Renal cortex interstitium (tissue), 15 donors: ENCODE measurements at places on chromosomes 2 and 18. TPM values are rescaled to one million over a fixed set of nuclear protein-coding genes. Genes with fewer than 3 reads are reported as not detected.

Gene MAP3K19
- polyA plus RNA-seq, result 0.32 TPM

Gene RAPH1
- 16.8 TPM for polyA plus RNA-seq

Gene SMYD1
- polyA plus RNA-seq, result 0.14 TPM

Gene IL1R2
- polyA plus RNA-seq, result 0.36 TPM

Gene LIMS3
- polyA plus RNA-seq, result 6.6 TPM

Gene TCF23
- 0.51 TPM for polyA plus RNA-seq

Gene DUSP19
- 6.5 TPM for polyA plus RNA-seq

Gene SLC23A3
- polyA plus RNA-seq, result 35.0 TPM

Gene NEU4
- polyA plus RNA-seq, result 2.2 TPM

Gene MAP2
- 36.6 TPM for polyA plus RNA-seq

Gene SPP2
- polyA plus RNA-seq, result not detected

Gene ASAP2
- polyA plus RNA-seq, result 57.7 TPM

Gene RAB6C
- 0.82 TPM for polyA plus RNA-seq

Gene HOXD8
- 181 TPM for polyA plus RNA-seq

Gene TXNL4A
- polyA plus RNA-seq, result 98.3 TPM

Gene VWA3B
- polyA plus RNA-seq, result 1.1 TPM

Gene GPR55
- 0.22 TPM for polyA plus RNA-seq

Gene EFHD1
- 66.4 TPM for polyA plus RNA-seq

Gene DPYSL5
- 8.6 TPM for polyA plus RNA-seq

Gene SPATA3
- polyA plus RNA-seq, result not detected

Gene ALMS1
- polyA plus RNA-seq, result 38.1 TPM

Gene FOXD4L1
- 0.11 TPM for polyA plus RNA-seq

Gene UGT1A3
- not detected for polyA plus RNA-seq

Gene CD226
- 2.6 TPM for polyA plus RNA-seq

Gene TWIST2
- polyA plus RNA-seq, result 4.3 TPM

Gene CHRNG
- 1.1 TPM for polyA plus RNA-seq

Gene FAP
- 10.9 TPM for polyA plus RNA-seq

Gene CRYBA2
- polyA plus RNA-seq, result not detected

Gene SULT1C4
- 48.5 TPM for polyA plus RNA-seq

Gene DSG1
- polyA plus RNA-seq, result 0.03 TPM

Gene ANKRD62
- not detected for polyA plus RNA-seq

Gene NTSR2
- not detected for polyA plus RNA-seq

Gene ST6GAL2
- polyA plus RNA-seq, result 18.4 TPM

Gene IL36G
- not detected for polyA plus RNA-seq

Gene EFEMP1
- 104 TPM for polyA plus RNA-seq
